ENCODE measurements at places on chromosomes 16 and 17. TPM values are rescaled to one million over a fixed set of nuclear protein-coding genes. Genes with fewer than 3 reads are reported as not detected.

The HNF1B gene
- total RNA-seq: 2.7 TPM

GRCh38 chr16:81410643-81411293 lies 33.8 kb upstream of the CMIP start:
- no peaks in the 10 kb centered on the region for H3K36me3 ChIP-seq
- DNase-seq: no peak
- no peak overlapping the region for H3K27ac ChIP-seq
- H3K4me3 ChIP-seq: no peak overlapping the region
- H3K27me3 ChIP-seq: no peaks in the 10 kb centered on the region
- H3K4me1 ChIP-seq: no peaks in the 10 kb centered on the region

DNA sequence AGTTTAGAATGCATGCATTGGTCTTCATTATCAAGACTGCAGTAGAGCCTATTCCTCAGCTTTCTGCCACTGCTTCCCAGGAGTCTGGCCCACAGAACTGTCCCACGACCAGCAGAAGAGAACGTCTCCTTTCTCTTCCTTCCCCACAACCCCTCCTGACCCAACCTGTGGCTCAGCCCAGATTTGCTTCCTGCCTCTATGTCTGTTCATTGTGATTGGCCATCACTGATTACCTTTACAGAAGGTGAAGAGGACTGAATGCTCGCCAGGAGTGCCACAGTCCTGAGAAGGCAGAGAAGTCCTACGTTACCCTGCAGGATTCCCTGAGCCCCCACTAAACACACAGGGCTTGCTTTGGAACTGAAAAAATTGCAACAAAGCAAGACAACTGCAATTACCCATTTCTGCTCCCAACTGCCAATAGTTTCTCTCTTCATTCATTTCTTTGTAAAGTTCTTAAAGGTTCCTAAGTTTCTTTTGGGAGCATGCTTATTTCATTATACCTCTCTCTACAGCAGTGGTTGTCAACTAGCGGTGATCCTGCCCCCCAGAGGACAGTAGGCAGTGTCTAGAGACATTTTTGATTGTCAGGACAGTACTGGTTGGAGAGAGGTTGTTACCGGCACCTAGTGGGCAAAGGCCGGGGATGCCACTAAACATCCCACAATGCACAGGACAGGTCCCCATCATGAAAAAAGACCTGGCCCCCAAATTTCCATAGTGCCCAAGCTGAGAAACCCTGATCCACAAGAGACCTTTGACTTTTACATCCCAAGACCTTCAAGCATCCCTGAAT lies 4.5 kb upstream of the NAT9 start:
- no peaks in the 10 kb centered on the region for H3K27me3 ChIP-seq
- peak overlapping the region; percentile 27 for H3K27ac ChIP-seq
- H3K4me1 ChIP-seq: peaks cover 40% of the 10 kb centered on the region
- H3K36me3 ChIP-seq: no peaks in the 10 kb centered on the region

GRCh38 chr16:75385507-75386152 lies 47.7 kb downstream of the CFDP1 start:
- no peaks in the 10 kb centered on the region for H3K36me3 ChIP-seq
- no peak overlapping the region for H3K4me3 ChIP-seq
- no peak overlapping the region for H3K27ac ChIP-seq
- no peaks in the 10 kb centered on the region for H3K27me3 ChIP-seq
- H3K4me1 ChIP-seq: peaks cover 14% of the 10 kb centered on the region

DNA sequence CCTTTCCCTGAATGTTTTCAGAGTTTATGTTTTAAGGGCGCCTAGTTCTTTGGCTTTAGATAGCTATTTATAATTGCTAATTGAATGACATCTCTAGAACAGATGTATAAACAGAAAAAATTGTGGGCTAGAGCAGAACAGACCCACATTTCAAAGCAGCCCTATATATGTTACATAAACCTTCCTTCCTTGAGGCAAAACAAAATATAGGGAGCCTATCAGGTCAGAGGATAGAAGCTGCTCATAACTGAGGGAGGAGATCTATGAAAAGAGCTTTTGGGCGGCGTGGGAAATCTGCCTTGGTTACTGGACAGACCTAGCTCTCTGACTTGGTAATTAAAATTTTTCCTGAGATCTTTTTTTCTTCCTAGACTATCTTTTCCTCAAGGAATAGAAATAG lies 68.4 kb downstream of the SPAG9 start:
- no peak overlapping the region for H3K4me3 ChIP-seq
- no peaks in the 10 kb centered on the region for H3K36me3 ChIP-seq
- DNase-seq: no peak
- peaks cover 55% of the 10 kb centered on the region for H3K4me1 ChIP-seq
